Fibroblast of skin of right quadriceps (primary cell): ENCODE measurements at places on chromosomes 6 and 20.
A peak's percentile ranks its signal among the peaks of the same experiment; 100 is the strongest.

- no peak for DNase-seq
Measured at GRCh38 chr6:41451039-41451438, 95.1 kb upstream of the FOXP4 start.

DNA sequence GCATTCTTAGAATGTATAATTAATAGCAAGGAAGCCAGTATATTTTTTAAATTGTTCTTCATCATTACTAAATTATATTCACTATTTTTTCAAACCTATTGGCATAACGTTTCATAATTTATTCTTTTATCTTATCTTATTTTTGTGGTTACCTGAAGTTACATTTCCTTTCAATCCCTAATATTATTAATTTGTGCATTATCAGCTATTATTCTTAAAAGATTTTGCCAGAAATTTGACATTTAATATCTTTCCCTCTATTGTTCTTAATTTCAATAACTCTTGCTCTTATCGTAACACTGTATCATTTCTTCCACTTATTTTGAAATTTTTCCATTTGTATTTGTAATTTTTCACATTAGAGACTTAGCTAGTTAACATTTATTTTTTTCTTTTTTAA is 18.4 kb downstream of the OR14J1 start:
- no peak for DNase-seq

DNA sequence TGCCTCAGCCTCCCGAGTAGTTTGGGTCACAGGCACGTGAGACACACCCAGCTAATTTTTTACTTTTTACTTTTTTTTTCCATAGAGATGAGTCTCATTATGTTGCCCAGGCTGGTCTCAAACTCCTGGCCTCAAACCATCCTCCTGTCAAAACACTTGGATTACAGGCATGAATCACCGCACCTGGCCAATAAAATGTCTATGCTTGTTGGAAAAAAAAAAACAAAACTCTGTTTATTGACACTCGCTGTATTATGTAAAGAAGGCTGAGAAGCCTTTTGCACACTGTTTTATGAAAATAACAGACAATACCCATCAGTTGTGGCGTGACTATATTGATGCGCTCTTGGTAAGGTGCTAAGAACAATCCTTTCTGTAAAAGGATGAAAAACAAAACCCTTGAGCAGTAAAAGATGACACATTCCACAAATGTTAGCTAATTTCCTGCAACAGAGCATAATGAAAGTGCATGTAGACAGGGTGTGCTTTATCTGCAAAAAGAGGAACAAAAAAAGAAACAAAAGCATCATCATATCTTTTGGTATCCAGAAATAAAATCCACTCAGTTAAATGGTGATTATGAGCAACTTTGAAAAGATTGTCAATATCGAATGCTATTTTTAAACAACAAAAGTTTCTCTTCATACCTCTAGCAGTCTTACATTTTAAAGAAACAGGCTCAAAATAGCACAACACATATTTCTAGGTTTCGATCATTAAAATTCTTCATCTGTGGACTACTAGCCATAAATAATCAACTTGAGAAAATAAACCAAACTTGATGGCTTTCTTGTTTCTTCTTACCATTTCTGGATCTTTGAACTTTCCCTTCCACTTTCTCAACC is 108.3 kb upstream of the PHACTR1 start:
- peak; percentile 61 for DNase-seq

DNA sequence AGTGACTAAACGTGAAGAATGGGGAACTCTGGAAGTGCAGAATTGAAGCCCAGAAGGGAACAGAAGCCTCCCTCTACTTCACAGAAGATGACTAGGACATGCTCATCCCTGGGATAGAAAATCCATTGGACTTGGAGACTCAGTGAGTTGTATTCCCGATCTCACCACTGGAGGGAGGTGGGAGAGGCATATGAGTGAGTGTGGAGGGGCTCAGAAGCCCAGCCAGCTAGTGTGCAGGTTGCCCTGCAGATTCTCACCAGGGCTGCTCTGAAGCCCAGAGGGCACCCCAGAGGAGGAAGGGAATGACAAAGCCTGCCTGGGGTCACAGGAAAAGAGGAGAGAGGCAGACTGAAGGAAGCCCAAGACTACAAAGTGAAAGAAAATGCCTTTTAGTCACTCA is 42.1 kb upstream of the HLA-E start:
- no peak for DNase-seq

DNA sequence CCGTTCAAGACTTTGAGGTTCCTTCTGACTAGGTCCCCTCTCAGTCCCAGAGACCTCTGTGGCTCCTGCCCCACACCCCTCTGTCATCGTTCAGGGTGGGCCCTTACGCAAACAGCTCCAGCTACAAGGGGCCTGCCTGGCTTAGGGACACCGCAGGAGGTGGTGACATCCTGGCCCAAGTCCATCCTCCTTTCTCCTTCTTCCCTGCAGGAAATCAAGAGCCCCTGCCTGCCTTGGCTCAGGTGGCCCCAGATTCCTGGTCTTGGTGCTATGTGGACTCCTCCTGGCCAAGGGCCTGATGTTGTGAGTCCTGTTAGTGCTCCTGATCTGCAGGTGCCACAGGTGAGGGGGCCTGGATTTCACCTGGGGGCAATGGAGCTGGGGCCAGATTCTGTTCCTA is 8.1 kb downstream of the TREML4 start:
- DNase-seq = no peak

DNA sequence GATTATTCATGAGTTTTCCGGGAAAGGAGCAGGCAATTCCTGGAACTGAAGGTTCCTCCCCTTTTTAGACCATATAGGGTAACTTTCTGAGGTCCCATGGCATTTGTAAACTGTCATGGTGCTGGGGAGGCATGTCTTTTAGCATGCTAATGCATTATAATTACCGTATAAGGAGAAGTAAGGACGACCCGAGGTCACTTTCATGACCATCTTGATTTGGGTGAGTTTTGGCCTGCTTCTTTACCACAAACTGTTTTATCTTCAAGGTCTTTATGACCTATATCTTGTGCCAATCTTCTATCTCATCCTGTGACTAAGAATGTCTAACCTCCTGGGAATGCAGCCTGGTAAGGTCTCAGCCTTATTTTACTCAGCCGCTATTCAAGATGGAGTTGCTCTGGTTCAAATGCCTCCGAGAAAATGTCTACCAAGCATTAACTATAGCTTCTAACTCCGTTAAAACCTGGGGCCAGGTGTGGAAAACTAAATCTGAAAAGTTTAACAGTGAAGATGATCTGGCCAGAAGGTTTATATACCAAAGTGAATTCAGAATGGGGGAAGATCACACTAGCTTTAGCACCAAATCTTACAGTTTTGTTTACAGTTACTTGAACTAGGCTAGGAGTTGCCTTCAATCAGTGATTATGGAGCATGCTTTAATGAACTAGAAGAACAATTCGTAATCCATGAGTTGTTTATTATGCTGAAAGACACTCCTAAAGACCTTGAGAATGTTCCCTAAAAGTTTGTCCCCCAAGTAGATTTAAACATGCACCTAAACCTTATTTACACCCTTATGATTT is 80.0 kb upstream of the TOP1 start:
- DNase-seq = peak; percentile 89

- no peak for DNase-seq
Measured at GRCh38 chr20:62507991-62508640, 32.3 kb upstream of the GATA5 start.

DNA sequence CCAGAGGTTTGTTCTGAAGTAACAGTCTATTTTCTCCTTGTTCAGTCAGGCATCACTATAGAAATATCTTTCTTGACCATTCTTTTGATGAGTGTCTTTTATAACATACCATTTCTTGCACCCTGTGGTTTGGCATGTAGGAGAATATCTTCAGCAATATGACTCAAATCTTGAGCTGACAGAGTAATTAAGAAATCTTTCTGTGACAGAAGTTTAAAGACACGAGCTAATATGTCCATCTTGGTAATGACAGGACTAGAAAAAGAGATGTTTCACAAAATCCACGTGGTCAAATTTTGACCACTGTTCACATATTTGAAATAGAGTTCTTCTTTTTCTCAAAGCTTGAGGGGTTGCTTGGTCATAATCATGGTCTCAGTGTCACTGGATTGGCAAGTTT is 149.9 kb downstream of the MYB start:
- DNase-seq = peak; percentile 23
